ENCODE measurements at places on chromosomes 7 and 10.

- no peak for DNase-seq
Observed at GRCh38 chr10:13593535-13593934, 6.8 kb downstream of the PRPF18 start.

DNA sequence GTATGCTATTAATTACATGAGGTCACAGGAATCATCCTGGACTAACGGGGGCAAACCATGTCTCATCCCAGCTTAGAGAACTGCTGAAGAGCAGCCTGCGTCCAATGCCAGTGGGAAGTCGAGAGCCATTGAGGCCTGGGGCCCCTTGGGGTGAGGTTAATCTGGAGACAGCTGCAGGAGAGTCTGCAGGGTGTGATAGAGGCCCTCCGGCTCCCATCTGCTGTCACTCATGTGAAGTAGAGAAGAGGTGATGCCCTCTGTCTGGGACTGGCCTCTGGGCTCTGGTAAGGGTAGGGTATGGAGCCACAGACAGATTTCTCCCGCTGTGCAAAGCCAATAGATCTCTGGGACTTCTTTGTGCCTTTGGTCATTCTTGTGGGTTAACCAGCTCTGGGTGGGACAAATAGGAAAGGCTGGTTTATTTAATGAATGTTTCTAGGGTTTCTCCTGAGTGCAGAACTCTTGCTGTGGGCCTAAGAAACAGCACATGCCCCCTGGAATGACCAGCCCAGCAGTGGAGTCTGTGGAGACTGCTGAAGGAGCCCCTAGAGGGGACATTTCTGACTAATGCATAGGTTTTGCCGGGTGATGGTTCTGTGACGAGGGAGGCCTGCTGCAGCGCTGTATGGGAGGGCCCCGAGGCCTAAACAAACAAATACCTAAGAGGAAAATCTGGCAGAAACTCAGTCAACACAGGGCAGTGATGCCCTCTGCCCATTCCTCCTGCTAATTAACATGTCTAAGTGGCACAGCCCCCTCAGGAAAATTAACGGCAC, 34.5 kb downstream of the CRHR2 start:
- DNase-seq: no peak

DNA sequence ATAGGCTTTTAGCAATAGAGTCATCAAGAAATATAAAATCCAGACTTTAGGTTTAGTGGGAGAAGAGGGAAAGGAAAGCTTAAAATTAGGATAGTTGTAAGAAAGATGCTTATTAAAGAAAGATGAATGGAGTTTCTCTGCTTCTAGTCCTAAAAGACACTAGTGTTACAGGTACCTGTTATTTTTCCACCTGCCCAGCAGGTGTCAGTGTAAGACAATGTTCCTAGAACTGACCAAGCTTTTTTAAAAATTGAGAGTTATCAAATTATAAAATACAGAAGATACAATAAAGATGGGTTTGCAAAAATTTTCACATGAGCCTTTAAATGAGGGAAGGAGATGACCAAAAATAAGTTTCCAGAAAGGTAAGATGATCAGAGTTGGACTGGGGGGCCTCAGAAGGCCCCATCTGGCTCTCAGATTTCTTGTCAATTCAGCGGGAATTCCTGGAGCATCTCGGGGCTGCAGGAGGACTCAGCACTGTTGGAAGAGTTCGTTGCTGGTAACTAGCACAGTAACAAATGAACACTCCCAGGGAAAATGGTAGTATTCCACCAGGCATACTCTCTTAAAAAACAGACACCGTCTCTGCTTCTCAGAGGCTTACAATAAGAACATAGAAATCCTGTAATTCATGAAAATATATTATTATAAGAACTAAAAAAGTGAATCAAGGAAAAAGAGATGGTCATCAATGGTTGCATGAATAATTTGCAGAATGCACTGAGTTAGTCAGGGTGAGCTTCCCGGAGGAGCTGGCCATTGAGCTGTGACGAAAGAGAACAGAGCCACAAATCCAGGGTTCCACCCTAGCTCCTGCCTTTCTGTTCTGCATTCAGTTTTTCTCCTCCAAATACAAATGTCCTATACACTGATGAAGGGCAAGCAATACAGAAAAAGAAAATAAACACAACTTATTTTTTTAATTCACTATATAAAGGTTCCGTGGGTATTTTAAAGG, 71.8 kb upstream of the PIK3CG start:
- DNase-seq: peak; percentile 20

GRCh38 chr10:44955413-44956070, 4.1 kb upstream of the RASSF4 start:
- DNase-seq: no peak

DNA sequence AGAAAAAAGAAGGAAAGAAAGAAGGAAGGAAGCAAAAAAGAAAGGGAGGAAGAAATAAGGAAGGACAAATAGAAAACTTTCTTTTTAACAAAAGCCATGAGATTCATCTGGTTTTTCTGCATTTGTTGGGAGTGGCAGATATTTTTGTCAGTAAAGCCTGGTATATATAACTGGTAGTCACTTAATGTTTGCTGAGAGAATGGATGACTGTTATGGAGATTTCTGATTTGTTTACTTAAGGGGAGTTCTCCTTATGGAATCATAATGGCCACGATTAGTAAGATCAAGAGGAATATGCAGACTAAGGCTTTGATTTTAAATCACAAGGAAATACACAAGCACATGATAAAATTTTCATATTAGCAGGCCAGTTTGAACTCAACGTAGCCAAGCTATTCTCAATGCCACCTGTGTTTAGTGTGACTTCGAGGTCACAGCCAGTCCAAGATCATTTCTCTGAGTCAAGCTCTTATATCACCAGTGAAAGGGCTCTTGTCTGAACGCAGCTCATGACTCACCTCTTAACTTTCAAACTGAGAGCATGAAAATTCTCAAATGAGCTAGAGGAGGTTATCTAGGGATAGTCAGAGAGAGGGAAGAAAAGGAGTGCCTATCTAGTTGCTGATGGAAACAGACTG, 445.1 kb upstream of the ZMIZ1 start:
- DNase-seq: peak; percentile 80

DNA sequence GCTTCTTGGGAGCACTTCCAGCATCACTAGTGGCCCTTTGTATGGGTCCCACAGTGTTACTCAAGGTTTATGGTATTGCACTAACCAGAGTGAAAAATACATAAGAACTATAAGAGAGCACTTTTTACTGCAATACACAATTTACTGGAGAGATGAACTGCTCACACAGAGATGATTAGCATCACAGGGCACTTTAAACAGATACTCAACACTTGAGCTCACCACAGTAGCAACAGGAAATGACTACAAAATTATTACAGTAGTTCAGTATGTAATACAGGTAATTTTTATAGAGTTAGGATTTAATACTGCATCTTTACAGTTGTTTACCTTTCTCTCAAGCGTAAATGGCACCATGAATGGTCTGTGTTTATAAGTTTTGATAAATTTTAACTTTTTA, 68.2 kb upstream of the CDK1 start:
- no peak for DNase-seq

DNA sequence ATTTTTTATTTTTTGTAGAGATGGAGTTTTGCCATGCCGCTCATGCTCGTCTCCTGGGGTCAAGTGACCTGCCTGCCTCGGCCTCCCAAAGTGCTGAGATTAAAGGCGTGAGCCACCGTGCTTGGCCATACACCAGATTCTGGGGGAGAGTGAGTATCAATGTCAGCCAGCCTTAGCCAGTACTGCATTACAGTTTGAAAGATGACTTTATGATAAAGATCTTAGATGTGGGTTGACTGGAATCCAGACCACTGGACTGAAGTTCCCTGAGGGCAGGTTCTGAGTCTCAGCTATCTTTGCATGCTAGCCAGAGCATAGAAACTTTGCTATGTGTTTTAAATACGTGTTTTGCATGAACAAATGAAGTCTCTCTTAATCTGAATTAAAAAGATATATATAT, 117.2 kb upstream of the EFCAB10 start:
- no peak for DNase-seq

- peak; percentile 63 for DNase-seq
Observed at GRCh38 chr7:93228302-93228701, 2.0 kb upstream of the HEPACAM2 start.

DNA sequence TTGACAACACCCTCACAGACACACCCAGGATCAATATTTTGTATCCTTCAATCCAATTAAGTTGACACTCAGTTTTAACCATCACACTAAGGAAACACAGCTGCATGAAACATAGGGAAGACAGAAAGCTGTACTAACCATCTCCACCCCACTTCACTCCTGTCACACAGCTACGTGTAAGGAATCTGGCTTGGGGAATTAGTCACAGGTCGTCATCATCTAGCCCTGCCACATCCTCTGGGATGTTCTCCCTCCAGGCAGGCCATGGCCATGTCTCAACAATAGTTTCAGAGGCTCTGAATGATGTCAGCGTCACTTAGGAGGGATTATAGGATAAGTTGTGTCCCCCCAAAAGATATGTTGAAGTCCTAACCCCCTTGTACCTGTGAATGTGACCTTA, 10.8 kb upstream of the SEMA3C start:
- DNase-seq: no peak

DNA sequence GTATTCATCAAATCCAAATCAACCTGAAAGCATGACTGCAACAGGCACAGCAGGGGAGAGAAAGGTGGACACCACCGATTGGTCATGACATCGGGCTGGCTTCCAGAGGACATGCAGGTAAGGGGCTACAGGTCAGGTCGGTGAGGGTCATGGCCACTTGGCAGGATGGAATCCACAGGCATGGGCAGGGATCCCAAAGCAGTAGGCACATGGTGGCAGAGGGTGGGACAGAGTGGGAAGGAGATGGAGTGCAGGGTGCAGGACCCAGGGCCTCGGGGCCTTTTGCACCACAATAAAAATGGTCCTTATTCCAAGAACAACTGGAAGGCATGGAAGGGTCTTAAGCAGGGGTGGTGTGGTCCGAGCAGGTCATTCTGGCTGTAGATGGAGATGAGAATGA, 33.0 kb downstream of the C10orf90 start:
- DNase-seq: no peak

DNA sequence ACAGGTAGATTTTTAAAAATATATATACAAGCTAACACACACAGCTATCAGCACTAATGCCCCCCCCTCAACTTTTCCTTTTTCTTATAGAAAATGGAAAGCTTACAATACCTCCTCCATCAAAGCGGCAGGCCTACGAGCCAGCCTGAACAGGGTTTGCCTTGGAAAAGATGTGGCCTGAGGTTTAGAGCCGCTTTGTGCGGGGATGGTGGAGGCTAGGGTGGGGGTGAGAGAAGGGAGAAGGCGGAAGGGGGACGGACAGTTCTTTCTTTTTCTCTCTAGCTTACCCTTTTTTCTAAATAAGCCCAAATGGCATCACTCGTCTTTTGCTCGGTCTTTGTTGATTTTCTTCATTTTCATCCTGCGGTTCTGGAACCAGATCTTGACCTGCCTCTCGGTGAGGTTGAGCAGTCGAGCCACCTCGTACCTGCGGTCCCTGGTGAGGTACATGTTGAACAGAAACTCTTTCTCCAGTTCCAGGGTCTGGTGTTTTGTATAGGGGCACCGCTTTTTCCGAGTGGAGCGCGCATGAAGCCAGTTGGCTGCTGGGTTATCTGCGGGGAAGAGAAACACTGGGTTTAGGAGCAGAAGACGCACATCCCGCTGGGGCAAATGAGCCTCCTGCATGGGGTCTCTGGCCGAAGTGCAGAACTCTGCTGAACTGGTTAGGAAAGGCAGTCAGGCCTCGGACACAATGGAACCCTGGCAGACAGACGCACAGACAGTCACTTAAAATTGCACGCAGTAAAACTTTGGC, 1.9 kb downstream of the HOXA9 start:
- no peak for DNase-seq

Measured in astrocyte of the spinal cord (primary cell).